ENCODE measurements at places on chromosomes 4 and X. TPM values are rescaled to one million over a fixed set of nuclear protein-coding genes. Genes with fewer than 3 reads are reported as not detected.

DNA sequence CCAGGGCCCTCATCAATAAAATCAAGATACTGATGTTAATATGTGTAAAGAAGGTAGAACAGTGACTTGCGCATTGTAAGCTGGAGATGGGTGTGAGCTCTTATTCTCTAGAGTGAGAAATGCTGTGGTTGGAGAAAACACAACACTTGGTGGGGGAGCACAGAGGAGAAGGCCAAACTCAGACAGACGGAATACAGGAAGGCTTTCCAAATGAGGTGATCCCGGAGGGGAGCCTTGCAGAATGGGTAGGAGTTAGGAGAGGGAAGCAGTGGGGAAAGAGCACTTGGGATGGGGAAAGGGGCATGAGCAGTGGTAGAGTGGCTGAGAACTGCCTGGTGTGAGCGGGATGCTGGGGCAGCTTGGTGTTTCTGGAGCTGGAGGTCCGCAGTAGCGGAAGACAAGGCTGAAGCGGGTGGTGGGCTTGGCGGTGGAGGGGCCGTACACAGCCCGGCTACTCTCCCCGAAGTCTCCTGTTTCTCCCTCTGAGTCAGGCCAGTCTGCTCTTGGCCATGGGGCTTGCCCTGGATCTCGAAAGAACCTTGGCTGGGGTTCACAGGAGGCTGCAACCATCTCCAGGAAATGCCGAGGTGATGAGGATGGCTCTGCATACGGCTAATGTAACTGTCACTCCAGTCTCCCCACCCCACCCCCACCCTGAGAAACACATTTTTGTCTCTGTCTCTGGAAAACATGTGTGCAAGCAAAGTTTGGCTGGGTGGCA, 11.3 kb upstream of the PLAC1 start:
- no peak for DNase-seq

DNA sequence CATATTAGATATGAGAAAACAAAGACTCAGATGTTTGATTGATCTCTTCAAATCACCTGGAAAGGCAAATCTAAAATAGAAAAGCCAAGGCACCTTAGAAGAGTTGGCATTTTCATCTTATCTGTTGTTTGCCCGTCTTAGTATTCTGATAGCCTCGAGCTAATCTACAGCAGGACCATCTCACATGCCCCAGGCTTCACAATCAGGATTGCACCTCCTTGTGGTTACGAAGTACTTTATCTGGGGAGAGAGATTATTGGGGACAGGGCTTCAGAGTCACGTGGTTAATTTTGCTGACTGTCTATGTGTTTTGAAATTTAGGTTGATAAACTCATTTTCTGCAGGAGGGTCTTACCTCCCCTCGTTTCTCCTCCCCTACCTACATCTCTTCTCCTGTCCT, 313.1 kb upstream of the ANXA10 start:
- DNase-seq: peak; percentile 17

DNA sequence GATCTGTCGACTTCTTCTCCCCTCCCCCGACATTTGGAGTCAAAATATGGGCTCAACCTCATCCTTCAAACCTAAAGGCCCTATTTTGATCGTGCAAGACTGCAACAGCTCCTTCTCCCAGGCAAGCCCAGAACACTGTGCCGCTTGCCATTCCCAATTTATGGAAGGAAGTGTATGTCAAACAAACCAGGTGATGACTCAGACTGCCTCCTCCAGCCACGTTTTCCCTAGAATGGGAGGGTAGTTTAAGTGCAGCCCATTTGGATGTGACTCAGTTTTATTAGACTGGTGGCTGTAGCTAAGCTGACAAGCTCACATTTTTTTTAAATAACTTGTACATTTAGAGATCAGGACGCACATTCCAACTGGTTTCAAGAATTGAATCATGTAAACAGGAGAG, 570.4 kb upstream of the DIPK2B start:
- no peak for DNase-seq

DNA sequence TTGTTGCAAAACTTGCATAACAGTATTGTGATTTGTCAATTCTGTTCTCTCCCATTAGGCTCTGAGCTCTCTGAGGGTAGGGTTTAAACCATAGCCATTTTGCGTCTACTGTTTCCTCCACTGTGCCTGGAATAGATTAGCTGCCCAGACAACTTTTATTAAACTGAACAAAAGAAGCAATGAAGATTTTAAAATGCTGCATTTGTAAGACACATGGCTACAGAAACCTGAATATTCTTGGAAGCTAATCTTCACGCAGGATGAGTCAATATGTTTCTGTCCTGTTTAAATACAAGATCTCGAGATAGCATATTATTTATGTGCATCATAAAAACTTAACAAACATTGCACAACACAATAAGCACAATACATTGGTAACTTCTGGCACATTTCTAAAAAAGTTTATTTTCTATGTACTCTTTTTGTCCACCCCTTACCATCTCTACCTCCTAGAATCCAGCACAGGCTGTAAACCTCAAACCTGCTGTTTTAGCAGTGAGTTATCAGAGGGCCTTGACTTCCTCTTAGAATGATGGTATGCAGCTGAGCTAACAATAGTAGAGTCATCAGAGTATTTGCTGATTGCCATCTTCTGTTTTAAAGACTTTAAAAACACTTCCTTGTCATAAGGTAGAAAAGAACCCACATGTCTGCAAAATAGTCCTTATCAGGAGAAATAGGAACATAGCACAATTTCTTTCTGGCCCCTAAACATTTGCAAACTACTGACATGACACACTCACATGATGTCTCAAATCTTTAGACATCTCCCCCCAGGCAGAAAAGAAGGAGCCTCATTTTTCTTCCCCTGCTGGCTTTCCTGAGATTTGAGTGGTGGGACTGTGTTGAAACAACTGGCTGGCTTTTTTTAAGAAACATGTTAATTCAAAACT, 10.6 kb upstream of the CCNG2 start:
- no peak for DNase-seq

DNA sequence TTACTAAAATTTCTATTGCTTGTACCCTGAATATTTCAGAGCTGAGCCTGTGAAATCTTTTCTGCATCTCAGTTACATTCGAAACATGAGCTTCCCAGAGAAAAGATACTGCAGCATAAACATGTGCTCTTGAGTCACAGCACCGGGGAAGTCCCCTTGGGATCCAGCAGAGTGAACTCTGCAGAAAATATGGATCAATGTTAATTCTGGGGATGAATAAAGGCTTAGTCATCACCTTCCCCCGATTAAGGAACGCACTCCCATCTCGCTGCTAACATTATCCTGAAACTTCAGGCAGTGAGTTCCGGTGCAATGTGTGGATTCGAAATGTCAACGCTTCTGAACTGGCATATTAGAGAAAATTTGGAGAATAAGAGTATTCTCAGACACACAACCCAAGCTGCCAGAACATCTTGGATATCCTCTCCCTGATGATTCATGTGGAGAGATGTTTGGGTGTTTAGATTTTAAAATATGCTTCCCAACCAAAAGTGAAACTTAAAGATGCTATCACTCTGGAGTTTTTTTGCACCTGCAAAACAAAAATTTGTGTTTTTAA, 90.8 kb downstream of the IRF2 start:
- DNase-seq: no peak

DNA sequence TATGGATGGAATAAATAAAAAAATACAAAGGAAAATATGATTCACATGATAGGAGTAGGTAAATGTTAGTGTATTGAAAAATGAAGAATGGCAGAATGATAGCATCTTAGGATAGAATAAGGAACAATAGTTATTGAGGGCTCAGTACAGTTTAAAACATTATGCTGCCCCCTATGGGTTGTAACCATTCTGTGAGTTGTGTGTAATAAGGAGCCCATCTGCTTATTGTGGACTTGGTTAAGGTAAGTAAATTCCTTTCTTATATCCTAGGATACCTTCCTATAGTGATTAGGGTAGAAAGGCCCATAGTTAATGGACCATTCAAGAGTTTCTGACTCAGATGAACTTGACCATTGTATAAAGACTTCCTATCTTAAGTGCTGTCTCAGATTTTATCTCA, 195.8 kb downstream of the PDHA2 start:
- DNase-seq: peak; percentile 75

GRCh38 chr4:139208404-139208945, 31.5 kb upstream of the ELF2 start:
- no peak for DNase-seq

The KIAA1210 gene
- not detected for total RNA-seq

The TGIF2LX gene
- total RNA-seq: not detected

The UFSP2 gene
- 30.7 TPM for total RNA-seq
